ENCODE measurements at places on chromosomes 13 and 19.

- no peak for DNase-seq
Measured at GRCh38 chr13:71632721-71633120, 234.3 kb downstream of the DACH1 start.

DNA sequence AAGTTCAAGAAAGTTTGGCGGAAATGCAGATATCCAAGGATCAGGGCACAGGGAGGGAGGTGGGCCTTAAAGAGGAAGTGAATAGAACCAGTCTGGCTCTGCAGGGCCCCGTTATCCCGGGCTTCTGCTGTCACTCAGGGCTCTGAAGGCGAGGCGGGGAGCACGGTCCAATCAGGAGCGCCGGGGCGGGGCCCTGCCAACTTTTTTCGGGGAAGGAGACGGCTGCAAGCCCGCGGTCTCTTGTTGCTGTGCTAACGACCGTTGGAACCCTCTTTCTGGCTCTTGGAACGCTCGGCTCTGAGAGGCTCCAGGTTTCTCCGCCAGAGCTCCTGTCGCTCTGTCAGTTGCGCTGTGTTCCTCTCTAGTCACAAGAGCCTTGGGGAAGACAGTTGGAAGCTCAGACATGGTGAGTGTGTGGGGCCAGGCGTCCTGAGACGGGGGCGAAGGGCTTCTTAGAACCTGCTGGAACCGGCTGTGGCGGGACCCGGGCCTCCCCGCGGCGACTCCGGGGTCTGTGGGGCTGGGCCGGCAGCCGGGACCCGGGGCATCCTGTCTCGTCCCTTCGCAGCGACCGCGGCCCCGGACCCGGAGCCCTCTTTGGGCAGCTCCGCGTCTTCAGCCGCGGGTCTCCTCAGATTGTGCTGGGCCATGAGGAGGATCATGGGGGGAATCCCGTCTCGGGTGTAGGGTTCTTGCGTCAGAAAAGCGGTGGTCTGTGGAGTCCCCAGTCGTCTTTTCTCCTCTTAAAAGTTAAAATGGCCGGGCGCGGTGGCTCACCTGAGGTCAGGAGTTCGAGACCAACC, 27.7 kb downstream of the ZNF844 start:
- peak; percentile 55 for DNase-seq

- DNase-seq = no peak
Measured at GRCh38 chr13:81383444-81383843, 1042.5 kb upstream of the SPRY2 start.

DNA sequence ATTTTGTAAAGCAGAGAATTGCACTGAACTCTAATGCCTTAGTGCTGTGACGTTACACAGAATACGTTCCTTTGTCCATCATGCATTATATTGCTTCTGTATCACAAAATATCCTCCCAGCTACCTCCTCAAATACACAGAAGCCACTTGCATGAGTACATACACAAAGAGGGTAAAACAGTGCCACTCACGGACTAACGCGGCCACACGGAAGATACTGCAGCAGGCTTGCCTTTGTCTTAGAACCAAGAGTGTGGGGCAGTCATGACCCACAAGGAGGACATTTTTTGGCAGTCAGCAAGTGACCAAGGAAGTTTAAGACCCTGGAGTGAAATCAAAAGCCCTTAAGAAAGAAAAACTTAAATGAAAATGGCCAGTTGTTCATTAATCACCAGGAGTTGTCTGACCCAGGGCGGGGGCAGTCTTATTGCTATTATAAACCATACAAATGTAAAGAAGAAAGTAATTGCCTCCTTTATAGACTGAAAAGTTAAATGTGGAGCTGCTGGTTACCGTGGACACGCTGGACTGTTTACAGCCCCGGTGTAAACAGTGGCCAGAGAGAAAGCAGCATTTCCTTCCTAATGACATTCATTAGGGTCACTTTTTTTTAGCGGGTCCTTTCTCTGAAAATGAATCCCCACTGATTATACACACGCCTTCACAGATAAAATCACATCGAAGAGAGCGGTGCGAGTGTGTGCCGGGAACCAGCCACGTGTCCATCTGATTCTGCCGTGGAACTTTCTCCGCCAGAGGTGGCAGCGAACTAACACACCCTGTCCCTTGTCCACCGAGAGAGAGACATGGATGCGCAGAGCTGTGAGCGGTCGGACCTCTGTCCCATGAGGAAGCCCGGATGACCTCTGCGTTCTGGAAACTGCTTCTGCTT, 66.8 kb downstream of the SOX1 start:
- DNase-seq = no peak

DNA sequence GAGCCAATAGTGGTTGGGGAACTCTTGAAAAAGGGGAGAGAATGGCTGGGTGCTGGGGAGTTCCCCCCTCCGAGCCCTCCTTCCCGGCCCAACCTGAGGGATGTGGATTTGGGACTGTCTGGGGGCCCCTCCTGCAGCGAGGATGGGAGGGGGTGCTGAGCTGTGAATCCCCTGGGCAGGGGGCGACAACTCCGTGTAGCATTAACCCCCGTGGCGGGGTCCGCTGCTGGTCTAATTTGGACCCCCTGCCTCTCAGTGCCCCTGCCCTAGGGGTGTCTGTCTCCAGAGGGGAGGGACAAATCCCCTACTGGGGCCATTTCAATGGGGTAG, 9.7 kb downstream of the MIDN start:
- no peak for DNase-seq

DNA sequence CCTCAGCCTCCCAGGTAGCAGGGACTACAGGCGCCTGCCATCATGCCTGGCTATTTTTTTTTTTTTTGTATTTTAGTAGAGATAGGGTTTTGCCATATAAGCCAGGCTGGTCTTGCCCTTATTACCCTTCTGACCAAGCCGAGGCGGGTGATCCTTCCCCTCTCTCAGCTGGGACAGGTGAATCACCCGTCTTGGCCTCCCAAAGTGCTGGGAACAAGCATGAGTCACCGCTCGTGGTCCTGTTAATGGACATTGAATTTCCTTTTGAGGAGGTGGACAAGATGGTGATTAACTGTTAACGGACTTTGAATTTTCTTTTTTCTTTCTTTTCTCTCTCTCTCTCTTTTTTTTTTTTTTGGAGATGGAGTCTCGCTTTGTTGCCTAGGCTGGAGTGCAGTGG, 10.6 kb downstream of the CD70 start:
- DNase-seq = no peak

DNA sequence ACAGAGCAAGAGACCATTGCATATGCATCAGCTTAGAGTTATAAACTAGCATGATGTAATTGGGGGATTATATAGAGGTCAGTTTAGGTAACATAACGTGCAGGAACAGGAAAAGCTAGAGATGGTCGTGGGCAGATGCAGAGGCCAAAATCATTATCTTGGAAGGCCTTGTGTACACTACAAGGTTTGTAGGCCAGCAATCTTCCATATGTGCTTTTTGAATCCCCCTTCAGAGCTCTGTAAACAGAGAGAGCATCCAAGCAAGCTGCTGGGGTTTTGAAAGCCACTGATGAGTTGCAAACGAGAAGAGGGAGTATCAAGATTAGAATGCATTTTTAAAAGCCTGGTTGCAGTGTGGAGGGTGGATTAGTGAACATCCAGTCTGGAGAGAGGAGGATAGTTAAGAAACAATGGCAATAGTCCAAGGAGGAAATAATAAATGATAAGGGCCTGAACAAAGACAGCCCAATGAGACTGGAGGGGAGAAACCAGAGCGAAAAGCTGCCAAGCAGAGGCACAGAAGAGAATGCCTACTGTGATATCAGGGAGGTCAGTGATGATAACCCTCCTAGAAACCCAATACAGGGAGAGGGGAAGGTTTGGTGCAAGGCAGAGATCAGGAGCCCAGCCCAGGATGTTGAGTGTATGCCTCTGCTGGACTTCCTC, 109.6 kb downstream of the ZAR1L start:
- DNase-seq = no peak

- DNase-seq = no peak
Measured at GRCh38 chr13:51697181-51697580, 106.8 kb downstream of the DHRS12 start.

- DNase-seq = no peak
Measured at GRCh38 chr13:105196052-105196451, 1339.4 kb downstream of the EFNB2 start.

DNA sequence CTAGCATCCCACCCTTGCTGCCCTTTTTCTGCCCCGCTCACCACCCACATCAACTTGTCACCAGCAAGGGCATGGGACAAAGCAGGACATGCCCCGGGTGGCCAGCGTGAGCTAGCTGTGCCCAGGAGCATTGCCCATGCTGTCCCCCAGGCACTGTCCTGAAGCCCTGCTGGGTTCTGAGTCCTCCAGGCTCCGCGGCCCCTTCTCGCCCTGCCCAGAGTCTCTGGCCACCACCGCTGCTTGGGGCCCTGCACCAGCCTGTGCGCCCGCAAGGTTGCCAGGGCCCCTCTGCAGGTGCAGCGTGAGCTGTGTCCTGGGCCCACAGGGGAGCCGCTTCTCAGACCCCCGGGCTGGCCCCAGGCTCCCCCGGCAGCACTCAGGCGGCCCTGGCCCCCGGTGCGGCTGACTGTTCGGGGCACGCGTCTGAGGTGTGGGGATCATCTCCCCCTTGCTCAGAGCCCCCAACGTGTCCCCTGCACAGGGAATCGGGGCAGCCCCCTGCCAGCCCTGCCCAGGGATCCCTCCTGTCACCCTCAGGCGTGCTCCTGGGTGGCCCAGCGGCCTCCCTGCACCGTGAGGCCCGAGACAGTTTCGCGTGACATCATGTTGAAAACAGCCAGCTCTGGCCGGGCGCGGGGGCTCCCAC, 4.1 kb downstream of the CSNK1G2 start:
- no peak for DNase-seq

DNA sequence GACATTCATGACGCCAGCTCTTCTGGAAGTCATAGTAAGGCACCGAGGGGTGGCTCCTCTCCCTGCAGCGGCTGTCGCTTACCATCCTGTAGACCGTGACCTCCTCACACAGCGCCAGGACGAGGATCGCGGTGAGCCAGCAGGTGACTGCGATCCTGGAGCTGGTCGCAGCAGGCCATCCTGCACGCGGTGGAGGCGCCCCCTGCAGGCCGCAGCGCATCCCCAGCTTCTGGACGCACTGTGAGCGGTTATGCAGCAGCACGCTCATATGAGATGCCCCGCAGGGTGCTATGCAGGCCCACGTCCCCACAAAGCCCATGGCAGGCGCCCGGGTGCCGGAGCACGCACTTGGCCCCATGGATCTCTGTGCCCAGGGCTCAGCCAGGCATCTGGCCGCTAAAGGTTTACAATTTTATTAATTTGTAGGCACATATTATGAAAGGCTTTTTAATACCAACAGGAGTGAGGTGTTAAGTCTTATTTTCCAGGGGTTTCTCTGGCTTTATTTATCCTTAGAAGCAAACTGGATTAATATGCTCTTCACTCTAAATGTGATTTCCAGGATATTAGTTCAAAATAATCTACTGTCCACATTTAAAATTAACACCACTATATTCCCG, 35.6 kb upstream of the PSPC1 start:
- DNase-seq = peak; percentile 37

GRCh38 chr13:86684402-86684801, 885.2 kb upstream of the SLITRK6 start:
- DNase-seq = no peak

Data from CD4-positive, alpha-beta T cell treated with Interleukin-6 for 4 hours (primary cell).